HepG2 (cell line): ENCODE measurements at places on chromosomes 2 and 18. TPM values are rescaled to one million over a fixed set of nuclear protein-coding genes. Genes with fewer than 3 reads are reported as not detected.

The ACMSD gene
- total RNA-seq = not detected in 2 replicates

DNA sequence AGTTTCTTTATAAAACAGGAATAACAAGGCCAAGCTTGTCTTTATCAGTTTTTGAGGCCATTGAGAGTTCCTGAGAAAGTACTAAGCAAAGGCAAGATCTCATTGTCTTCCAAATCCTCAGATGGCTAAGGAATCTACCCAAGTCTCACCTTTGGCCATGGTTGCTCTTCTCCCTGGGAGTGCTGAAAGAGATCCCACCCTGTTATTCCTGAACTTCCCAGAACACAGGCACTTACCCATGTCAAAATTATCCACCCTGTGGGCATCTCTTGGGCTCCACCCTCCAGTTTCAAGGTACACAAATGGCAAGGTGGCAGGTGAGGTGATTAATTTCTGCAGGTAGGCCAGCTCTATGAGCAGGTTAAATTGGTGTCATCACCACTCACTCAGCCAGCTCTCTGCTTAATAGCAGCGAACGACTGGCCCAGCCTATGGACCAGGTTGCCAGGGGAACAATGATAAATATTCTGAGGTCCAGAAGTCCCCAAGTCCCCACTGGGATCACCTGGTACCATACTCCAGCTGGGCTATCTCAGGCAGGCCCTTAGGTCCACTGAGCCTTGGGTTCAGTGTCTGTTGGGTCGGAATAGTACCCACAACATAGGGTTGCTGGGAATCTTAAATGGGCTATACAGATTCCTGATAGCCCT, 2.3 kb upstream of the SPRED2 start:
- H3K4me3 ChIP-seq = peak overlapping the region; percentile 63
- DNase-seq = peak; percentile 30
- H3K4me1 ChIP-seq = peaks cover 54% of the 10 kb centered on the region
- no peaks in the 10 kb centered on the region for H3K36me3 ChIP-seq

DNA sequence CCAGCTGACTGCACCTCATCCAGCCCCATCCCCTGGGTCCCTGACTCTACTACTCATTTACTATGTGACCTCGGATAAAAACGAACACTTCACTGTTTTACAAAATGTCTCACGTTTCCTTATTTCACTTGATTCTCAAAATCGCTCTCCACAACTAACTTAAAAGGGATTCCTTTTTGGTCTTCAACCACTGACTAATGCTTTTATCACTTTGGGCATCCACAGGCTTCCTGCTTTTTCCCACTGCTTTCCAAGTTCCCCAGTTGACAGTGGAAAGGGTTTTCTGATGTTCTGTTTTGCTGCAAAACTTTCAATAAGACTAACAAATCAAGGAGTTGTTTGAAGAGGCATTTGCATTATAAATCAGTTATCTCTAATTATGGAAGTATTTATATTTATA, 24.1 kb downstream of the EIF2AK3 start:
- peaks cover 19% of the 10 kb centered on the region for H3K4me1 ChIP-seq
- no peaks in the 10 kb centered on the region for H3K27me3 ChIP-seq
- no peaks in the 10 kb centered on the region for H3K36me3 ChIP-seq
- H3K4me3 ChIP-seq = no peak overlapping the region
- no peak for DNase-seq

DNA sequence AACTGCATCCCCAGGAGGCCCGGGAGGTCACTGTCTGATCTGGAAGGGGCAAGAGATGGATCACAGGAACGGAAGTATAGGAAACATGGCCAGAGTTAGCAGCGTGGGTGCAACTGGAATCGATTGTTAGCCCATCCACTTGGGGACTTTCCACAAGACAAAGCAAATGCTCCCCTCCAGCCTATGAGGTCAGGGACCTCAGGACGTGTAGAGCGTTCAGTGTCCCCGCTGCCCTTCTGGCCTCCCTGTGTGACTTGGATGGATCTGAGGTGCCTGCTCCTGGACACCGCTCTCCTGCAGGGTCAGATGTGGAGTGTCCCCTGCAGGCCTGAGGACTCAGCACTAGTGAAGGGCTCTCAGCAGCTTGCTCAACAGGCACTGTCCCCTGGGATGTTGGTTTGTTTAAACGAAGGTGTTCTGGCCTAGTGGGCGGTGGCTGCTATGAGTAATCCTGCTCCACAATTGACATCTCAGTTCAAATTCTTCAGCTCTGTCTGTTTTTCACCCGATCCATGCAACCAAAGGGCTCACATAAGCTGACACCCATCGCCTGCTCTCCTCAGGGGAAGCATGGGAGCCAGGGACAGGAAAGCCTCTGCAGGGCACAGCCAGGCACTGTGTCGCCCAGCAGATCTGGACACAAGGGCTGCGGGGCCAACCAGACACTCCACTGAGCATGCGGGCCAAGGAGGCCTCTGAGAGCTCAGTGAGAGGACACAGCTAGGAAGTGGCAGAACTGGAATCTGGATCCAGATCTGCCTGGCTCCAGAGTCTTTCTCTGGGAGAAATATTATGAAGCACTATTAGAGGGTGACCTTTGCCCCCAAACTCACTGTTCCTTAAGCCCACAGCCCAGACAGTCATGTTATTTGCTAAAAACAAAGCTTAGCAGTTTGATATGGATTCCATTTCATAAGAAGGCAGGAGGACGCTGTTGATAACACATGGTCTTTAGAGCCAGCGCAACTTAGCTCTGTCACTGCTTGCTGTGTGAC, 78.5 kb downstream of the RHOB start:
- peak; percentile 96 for DNase-seq
- H3K27me3 ChIP-seq = no peaks in the 10 kb centered on the region
- peak overlapping the region; percentile 69 for H3K27ac ChIP-seq
- no peaks in the 10 kb centered on the region for H3K36me3 ChIP-seq
- H3K4me3 ChIP-seq = peak overlapping the region; percentile 56

- no peaks in the 10 kb centered on the region for H3K4me1 ChIP-seq
- no peaks in the 10 kb centered on the region for H3K36me3 ChIP-seq
- H3K27ac ChIP-seq = no peak overlapping the region
- H3K4me3 ChIP-seq = no peak overlapping the region
Measured at GRCh38 chr2:96174251-96175144, 29.3 kb upstream of the DUSP2 start.
